ENCODE measurements at places on chromosomes 3 and 15. TPM values are rescaled to one million over a fixed set of nuclear protein-coding genes. Genes with fewer than 3 reads are reported as not detected.

Gene OR5AC2
- not detected for total RNA-seq

Gene GOLGA6D
- 0.13 TPM for total RNA-seq

Gene COPS2
- total RNA-seq: 95.7 TPM

Gene MUC4
- not detected for total RNA-seq

Gene TCAIM
- 19.1 TPM for total RNA-seq

Gene SLC9A9
- 1.4 TPM for total RNA-seq

Gene REC114
- not detected for total RNA-seq

- DNase-seq: no peak
These were observed 427.9 kb upstream of the RASGRP1 start for GRCh38 chr15:38992506-38992905.

GRCh38 chr3:129890125-129890524 lies 3.4 kb downstream of the TMCC1 start:
- peak; percentile 88 for DNase-seq

DNA sequence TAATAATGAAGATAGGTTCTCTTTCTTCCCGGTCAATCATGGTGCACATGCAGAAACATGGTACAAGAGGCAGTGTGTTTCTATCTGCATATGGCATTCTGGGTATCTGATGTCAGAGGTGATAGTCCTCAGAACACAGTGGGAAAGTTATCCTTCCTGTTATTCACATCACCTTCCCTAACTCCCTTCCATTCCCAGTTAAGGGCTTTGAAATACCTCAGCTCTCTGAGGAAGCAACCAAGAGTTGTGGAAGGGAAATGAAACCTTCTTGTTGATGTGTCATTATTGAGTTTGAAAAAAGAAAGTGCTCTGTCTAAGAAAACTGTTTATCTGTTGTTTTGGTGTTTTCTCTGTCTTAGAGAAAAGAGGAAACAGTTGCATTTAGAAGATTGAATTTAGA lies 21.9 kb upstream of the P2RY13 start:
- DNase-seq: no peak

- no peak for DNase-seq
These were observed 185.2 kb downstream of the KLHL25 start for GRCh38 chr15:85609492-85609891.

DNA sequence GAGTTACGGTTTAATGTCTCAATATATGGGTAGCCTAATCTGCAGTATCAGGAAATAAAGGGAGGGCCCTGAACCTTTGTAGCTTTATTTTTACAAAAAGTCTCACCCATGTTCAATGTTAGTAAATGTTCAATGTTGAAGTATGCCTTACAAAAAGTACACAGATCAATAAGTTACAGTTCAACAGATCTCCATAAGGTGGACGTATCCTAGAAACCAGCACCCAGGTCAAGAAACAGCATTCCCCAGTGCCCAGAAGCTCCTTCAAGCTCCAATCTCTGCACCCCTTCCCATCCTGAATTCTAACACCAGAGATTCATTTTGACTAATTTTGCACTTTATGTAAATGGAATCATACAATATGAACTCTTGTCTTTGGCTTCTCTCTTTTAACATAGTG lies 31.3 kb downstream of the COLQ start:
- DNase-seq: no peak

DNA sequence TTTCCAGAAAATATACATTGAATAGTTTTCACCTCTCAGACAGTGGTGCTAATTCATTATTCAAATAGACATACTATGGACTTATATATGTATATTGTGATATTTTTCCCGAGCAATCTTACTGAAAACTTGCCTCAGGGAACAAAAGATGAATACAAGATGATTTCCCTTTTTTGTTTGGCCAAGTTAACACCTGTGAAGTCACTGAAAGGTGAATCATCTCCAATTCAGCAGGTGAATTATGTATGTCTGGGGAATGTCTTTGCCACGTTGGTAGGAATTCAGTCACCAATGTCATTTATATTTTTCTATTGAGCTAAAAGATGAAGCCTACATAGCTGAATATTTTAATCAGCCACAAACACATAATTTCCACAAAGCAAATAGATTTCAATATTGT lies 88.2 kb downstream of the GPR156 start:
- no peak for DNase-seq

GRCh38 chr3:131082871-131083863 lies 56.5 kb downstream of the NEK11 start:
- DNase-seq: peak; percentile 89

DNA sequence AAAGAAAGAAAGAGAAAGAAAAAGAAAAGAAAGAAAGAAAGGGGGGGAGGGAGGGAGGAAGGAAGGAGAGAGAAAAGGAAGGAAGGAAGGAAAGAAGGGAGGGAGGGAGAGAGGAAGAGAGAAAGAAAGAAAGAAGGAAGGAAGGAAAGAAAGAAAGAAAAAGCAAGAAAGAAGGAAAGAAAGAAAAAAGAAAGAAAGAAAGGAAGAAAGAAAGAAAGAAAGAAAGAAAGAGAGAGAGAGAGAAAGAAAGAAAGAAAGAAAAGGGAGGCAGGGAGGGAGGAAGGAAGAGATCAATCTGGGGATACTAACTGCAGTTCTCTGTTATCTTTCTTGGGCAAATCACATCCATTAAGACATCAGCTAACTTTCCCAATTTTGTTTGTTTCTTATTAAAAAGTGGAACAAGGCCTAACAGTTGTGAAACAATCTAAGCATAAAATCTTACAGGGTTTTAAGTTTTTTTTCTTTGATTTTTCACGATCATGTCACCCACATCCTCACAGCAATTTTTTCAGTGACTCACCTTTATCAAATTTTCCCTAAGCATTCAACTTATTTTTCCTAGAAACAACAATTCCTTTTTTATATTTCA lies 36.8 kb downstream of the TBC1D2B start:
- DNase-seq: no peak

GRCh38 chr3:173785004-173785403 lies 387.5 kb downstream of the NLGN1 start:
- DNase-seq: no peak

- no peak for DNase-seq
These were observed 80.6 kb downstream of the LSM3 start for GRCh38 chr3:14258906-14259904.

GRCh38 chr3:9397906-9398699 lies 688 bp downstream of the SETD5 start:
- peak; percentile 72 for DNase-seq

DNA sequence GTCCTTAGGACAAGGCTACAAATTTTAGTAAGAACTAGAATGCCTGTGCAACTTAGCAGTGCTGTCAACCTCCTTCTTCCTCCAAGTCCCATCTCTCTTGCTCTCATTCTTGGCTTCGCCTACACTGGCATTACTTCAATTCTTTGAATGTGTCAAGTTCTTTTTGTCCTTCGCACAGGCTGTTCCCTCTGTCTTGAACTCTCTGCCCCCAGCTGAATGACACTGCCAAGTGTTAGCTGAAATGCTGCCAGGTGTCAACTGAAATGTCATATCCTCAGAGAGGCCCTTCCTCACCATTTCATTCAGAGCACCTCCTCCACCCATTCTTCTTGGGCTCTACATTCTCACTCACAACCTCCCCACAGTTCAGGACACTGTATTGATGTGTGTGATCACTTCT lies 48.8 kb upstream of the PSMD6 start:
- DNase-seq: no peak

DNA sequence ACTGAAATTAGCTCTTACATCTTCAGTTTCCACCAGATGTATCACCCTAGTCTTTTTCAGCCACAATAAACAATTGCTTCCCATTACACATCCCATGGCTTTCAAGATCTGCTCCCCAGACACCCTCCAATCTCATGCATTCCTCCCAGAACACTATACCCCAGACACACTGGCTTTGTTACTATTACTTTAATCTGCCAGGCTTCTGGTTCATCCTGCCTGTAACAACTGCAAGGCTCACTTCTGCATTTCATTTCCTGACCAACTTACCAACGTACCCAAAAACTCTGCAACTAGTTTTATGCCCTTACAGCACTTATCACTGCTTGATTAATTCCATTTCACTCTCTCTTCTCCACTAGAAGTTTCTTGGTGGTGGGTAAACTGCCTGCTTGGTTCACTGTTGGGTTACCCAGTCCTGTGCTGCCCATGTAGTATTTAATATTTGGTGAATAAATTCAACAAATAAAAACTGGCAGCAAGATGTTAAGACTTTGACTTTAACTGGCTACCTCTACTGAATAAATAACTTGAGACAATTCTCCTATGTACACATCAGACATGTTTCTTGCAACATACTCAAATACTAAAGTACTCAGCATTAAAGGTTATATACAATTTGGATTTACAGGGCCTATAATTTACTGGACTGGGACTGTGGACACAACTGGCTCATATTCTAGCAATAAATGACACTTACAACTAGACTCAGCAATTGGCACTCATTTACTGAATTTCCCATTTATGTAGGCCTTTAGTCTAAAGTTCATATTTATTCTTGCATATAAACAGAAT lies 2.7 kb downstream of the RPL22L1 start:
- no peak for DNase-seq

DNA sequence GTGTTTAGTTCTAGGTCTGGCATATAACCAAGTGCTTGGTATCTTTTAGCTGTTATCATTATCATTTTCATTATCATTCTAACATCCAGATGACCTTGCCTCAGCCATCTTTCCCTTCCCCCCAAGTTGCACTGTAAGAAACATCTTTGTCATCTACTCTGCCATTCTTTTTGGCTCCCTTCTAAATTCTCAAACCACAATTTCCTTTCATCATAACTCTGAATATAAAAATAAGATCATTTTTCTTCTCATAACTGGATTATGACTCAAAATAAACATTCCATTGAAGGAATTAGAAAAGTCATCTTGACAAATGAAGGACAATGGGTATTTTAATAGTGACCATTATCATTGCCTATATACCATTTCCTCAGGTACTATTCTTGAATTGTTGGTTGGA lies 786.2 kb downstream of the AGBL1 start:
- no peak for DNase-seq

DNA sequence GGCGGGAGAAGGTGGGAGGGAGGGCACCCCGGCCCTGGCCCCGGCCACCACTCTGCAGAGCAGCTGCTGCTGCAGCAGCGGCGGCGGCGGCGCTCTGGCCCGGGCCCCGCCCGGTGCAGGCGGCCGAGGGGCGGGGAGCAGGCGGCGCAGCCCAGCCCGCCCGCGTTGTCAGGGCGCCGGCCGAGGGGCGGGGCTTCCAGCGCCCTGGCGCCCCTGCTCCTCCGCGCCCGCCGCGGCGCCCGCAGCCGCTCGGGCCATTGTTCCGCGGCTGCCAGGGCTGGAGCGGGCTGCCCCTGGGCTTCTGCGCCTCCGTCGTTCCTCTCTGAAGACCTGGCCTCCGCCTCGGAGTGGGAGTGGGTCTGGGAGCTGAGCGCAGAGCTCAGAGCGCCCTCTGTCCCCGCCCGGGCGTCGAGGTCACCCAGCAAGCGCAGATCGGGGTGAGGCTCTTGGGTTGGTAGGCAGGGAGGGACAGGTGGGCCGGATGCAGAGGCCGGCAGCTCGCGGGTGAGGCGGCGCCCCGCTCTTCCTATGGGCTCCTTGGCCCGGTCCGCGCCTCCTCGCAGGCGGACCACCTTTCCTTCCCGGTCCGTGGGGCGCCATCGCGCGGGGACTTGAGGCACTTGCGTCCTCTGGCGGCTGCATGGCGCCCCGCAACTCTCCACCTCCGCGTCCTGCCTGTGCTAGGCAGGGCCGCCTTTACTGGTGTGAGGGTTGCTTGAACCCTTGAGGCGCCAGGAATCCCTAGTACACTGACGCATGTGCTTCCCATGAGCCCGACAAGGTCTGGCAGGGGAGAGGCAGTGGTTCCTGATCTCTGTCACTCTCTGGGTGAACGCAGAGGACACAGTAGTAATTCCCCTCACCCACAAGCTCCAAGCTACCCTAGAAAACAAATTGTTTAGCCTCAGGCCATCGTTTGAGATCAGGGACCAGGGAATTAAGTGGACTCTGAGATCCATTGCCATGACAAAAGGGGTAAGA lies at the start of gene LPCAT4:
Gene LPCAT4 (minus strand): TSS at position 96 of the 981 bp plus-strand sequence. CDS start 96 bp downstream, outside the sequence.
- peak; percentile 92 for DNase-seq

- DNase-seq: no peak
These were observed 202.7 kb upstream of the BHLHE40 start for GRCh38 chr3:4776399-4776979.
